ENCODE measurements at places on chromosomes 7 and 10.
A peak's percentile ranks its signal among the peaks of the same experiment; 100 is the strongest.

GRCh38 chr7:25579778-25580075 lies 351.4 kb upstream of the NPVF start:
- DNase-seq: no peak

DNA sequence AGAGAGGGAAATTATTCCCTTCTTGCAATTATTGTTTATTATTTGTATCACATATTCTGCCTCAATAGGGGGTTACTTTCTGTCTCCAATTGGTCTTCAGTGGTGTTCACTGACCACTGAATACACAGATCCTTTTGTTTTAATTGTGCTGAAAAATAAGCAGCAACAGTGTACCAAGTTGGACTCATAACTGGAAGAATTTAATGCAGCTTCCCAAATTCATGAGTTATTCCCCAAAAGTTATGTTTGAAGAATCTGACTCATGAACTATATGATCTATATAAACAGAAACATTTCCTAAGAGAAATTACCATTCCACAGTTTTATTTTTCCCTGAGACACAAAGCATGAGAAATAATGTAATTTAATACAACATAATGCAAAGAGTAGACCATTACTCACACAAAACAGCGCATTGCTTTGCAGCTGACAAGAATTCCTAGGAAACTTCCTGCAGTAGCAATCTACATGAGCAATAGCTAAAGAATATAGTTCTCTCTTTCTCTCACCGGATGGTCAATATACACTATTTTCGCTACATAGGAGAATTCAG lies 479.2 kb downstream of the HTR7 start:
- peak; percentile 53 for DNase-seq

- DNase-seq: no peak
These were observed 37.9 kb downstream of the SORCS1 start for GRCh38 chr10:107126512-107127065.

- no peak for DNase-seq
These were observed 798 bp upstream of the TSPAN33 start for GRCh38 chr7:129143724-129144094.

GRCh38 chr10:70634011-70634410 lies 31.5 kb upstream of the PRF1 start:
- DNase-seq: no peak

GRCh38 chr7:5607951-5608656 lies 173.4 kb downstream of the RNF216 start:
- no peak for DNase-seq
